ENCODE measurements at places on chromosomes 16 and 17. TPM values are rescaled to one million over a fixed set of nuclear protein-coding genes. Genes with fewer than 3 reads are reported as not detected.

GRCh38 chr17:76252040-76252954 is 12.0 kb upstream of the RNF157 start:
- no peak for DNase-seq

The CCL8 gene
- 0.44 TPM for polyA plus RNA-seq

GRCh38 chr16:21179126-21179982 is 20.9 kb downstream of the LDAF1 start:
- no peak for DNase-seq

GRCh38 chr17:54524501-54524900 is 376.2 kb upstream of the TOM1L1 start:
- DNase-seq, result no peak

DNA sequence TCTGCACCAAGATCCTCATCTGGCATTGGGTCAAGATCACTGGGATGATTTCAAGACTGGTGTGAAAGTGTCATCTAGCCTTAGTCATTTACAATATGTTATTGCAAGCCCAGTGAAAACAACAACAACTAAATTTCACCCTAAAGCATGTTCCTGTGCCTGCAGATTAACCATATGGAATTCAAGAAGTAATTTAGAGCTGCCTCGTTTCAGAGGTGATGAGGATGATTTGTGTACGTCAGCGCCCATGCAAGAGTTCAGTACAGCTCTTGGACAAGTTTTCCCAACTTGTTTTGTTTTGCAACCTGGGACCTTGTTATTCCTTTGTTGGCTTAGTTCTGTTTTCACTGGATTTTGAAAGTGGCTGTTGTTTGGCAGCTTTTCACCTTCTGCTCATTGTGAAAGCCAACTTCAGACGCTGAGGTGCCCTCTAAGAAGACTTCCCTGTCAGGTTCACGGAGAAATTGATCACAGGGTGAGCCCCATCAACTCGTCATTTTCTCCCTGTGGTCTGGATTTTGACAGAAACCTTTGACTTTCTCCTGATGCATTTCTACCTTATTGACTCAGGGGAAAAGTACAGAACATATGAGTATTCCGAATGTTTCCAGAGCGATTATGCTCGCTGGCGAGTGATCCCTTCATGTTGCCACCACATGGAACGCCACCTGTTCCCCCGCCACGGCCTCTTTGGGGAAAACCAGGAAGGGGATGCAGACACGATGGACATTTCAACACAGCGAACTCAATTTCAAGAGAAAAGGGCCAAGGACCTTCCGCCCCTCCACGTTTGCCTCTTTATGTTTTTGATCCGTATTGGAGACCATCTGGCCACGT is 85.6 kb downstream of the FOXL1 start:
- no peak for DNase-seq

DNA sequence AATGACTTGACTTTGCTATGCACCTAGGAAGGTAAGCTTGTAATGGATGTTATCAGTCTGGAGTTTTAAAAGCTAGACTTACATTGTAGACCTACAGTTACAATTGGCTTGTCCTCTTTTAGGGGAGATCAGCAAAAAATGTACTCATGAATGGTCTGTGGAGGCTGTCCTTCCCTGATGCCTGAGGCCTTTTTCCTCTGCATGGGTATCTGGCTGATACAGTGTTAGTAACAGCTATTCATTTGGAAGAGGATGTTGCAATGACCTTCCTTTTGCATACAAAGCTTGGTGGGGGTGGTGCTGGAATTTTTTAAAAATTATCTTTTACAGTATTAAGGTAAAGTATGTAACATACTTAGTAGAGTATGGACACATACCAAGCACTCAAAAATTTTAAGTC is 525.5 kb downstream of the KIF2B start:
- no peak for DNase-seq

DNA sequence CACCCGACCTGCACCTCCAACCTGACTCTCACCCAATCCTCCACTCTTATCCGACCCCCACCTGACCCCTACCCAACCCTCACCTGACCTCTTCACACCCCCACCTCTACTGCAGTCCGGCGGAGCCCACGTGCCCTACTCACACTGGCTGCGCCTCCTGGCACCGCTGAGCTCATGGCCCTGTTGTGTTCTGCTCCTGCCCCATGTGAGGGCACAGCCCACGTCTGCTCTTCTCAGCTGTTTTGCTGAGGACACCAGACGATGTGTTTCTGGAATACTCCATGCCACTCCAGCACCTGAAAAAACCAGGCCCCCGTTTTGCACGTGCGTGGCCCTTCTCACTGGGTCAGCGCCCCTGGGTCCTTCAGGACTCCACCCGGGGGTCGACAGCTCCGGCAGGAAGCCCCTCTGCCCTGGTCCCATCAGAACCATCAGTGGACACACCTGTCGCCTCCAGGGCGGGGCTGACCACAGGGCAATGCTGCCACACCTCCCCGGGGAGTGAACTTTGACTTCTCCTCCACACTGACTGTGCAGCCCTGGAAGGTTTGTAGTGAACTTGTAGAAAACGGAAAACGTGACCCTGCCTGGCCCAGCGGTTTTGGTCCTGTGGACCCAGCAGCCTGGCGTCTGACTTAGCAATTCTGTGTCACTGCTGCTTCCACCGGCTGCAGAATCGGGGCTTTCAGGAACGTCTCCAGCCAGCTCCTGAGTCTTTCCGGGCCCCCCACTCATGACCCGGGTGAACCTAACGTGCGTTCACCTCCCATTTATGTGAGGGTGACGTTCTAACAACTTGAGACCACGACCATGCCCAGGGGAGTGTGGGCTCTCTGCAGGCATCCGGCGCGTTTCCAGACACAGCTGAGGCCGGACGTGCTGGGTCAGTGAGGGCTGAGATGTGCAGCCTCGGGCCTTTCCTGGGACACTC is 5.7 kb upstream of the RAB40B start:
- DNase-seq, result no peak

The RPS6KB1 gene
- polyA plus RNA-seq, result 13.2 TPM

DNA sequence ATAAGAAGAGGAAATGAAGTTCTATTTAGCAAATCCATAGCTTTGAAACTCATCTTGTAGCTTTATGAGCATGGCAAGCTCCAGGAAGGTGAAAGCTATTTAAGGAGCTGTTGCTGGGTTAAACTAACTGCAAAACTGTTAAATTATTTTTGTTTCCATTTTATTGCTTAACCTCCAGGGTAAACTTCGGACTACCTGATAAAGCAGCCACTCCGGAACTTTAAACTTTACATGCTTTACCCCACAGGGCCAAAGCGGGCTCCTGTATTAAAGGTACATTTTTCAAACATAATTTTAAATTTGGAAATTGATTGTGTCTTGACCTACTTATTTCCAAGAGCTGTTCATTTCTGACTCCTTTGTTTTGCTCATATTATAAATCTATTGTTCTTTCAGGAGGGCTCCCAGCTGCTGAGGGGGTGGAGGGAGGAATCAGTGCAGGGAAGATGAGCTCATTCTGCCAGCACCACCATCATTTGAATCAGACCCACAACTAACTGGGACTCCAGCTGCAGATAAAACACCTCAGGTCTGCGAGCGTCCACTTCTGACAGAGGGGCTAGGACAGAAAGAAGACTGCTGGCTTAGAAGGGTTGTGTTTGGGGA is 157.9 kb downstream of the IRX3 start:
- DNase-seq, result no peak

Data from urinary bladder (tissue), 4 donors.